AG09309 (cell line): ENCODE measurements at places on chromosomes 7 and 10.
A peak's percentile ranks its signal among the peaks of the same experiment; 100 is the strongest.

DNA sequence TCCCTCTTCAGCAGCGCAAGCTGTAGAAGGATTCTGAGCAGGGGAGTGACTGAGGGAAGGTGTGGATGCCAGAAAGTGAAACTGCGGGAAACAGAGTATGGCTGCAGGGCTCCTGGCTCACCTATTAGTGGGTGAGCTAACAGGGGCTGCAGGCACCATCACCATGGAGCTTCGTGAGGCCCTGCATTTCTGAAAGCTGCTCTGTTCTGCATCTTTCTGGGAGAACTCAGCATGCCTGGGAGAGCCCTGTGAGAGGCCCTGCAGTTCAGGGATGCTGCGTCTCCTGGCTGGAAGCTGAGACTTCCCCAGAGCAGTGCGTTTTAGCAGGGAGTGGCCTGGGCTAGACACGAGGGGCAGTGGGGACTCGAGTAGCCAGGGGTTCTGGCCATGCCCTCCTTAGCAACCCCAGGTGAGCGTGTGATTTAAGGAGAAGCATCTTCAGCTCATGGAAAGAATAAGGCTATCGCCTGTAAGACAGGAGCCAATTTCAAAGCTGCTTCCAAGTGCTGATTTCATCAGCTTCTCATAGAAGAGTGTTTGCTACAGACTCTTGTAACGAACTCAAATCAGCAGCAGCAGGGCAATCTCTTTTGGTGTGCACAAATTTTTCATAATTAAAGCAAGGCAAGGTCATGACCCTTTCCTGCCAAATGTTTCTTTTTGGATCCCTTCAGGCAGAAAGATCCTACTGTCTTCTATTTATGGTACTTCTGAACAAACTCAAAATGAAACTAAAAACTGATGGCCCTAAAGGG, 293.6 kb upstream of the ZNF32 start:
- no peak for DNase-seq

- no peak for DNase-seq
Measured at GRCh38 chr7:5491251-5492019, 67.8 kb upstream of the TNRC18 start.

DNA sequence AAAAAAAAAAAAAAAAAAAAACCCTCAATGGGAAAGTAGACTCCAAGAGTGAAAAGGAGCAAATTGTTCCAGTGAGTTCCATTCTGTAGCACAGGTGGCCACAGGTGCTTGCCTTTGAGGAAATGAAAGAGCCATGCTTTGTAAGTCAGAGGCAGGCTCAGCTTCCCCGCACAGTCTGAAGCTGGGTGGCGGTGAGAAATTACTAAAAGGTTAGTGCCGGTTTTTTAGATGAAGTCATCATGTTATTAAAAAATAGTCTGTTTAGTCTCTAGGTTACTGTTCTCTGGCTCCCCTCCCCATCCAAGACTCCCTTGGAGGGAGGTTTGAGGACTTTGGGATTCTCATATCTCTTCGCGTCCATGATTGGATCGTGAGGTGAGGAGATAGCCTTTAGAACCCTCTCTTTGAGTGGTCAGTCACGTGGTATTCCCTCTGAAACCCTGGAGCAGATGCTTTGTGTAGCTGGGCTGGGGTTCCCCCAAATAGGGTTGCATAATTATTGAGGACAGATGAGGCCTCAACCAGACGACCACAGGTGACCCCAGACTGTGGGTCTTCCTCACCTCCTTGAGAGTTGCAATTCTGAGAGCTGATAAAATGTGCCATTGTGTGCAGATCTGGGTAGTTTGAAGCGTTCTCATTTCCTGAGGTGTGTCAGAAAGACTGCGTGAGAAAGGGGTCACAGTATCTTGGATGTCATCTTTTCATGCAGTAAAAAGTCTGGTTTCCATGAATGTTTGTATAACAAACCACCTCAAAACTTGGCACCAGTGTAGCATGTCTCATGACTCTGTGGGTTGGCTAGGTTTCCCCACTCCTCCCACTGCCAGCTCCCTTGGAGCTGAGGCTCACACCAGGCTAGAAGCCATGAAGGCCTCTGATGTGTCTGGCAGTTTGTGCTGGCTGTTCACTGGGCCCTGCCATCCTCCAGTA, 27.1 kb downstream of the OGDH start:
- DNase-seq, result peak; percentile 94

- DNase-seq, result peak; percentile 96
Measured at GRCh38 chr10:62583876-62584615, 209.9 kb downstream of the ZNF365 start.

GRCh38 chr7:390761-391410, 100.9 kb downstream of the FOXL3 start:
- DNase-seq, result no peak

DNA sequence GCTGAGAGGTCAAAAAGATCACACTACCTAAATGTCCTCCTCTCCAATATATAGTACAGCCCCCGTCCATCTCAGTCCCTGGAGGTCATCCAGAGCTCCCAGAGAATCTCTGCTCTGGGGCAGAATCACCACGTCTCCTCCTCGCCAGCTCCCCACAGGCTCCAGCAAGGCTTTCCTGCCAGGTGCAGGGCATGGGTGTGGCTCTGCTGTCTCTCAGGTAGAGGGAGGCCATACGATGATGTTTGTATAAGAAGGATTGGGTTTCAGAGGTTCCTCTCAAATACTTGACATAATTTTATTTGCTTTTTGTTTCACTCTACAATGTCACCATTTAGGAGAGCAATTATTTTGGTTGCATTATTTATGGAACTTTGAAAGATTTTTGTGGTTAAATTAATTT, 98.3 kb upstream of the PRSS58 start:
- DNase-seq, result no peak

- no peak for DNase-seq
Measured at GRCh38 chr10:63064706-63065105, 68.4 kb upstream of the NRBF2 start.

- DNase-seq, result no peak
Measured at GRCh38 chr10:111491154-111491553, 414.3 kb downstream of the ADRA2A start.

- DNase-seq, result no peak
Measured at GRCh38 chr10:230758-231157, 95.5 kb downstream of the ZMYND11 start.

GRCh38 chr7:80330434-80330833, 181.4 kb downstream of the GNAT3 start:
- DNase-seq, result peak; percentile 73

GRCh38 chr7:84822941-84823510, 363.8 kb downstream of the SEMA3D start:
- no peak for DNase-seq

DNA sequence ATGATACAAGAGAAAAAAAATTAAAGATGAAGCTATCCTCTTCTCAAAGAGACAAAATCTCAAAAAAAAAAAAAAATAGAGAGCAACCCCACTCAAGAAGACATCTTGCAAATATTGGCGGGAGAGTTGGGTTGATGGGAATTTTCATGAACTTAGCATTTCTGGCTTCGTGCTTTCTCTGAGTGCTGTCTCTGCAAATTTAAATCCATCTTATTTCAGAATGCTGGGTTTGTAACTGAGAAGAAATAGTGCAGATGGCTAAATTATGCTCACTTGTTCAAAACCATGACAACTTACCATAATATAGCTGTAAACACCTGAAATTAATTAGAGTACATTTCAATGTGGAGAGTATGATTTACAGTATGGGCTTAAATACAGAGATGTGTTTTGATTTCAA, 484.8 kb upstream of the CELF2 start:
- no peak for DNase-seq

- no peak for DNase-seq
Measured at GRCh38 chr7:1065585-1066241, 21.4 kb downstream of the GPR146 start.

DNA sequence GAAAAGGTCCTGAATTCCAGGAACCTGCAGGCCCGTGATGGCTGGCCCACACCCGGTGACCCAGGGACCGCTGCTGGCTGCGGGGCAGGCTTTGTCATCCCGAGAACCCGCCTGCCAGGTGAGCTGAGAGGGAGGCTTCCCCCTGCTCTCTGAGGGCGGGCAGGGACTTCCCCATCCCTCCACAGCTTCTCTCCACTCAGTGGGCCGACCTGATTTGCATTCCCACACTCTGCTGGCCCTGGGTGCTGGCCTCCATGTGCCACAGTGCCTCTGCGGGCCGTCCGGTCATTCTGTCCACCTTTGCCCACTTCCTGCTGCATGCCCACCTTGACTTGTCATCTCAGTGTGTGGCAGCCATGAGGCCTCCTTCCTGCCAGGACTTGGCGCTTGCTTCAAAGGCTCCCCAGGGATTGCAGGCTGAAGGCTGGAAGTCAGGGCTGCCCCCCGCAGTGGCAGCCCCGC, 35.3 kb downstream of the PALD1 start:
- DNase-seq, result no peak

DNA sequence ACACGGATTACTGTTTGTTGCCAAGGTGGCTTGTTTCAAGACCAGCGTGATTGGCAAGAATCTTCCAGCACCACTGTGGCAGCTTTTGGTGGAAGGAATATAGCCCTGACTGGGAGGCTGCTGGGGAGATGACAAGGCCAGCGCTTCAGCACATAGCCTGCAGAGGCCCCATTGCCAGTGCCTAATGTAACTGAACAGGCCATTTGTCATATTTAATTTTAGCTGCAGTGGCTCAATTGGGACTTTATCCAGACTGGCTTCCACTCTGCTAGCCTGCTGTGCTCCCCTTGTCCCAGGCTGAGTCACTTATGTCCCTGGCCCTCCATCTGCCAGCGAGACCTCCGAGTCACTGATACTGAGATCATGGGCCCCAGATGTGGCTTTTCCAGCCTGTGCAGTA, 483.1 kb downstream of the GALNT17 start:
- DNase-seq, result no peak

- DNase-seq, result peak; percentile 27
Measured at GRCh38 chr10:110774069-110775019, 97.4 kb upstream of the PDCD4 start.

DNA sequence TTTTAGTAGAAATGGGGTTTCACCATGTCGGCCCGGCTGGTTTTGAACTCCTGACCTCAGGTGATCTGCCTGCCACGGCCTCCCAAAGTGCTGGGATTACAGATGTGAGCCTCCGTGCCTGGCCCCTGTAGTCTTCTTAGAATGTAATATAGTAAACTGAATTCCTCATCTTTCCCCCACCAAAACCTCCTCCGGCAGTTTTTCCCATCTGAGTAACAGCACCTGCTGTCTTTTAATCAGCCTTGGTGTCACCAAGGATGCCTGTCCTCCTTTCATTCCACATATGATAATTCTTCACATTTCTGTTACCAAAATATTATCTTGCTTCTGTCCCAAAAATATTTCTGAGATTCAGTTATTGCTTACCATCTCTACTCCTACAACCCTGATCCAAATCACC, 80.2 kb downstream of the ZEB1 start:
- no peak for DNase-seq

DNA sequence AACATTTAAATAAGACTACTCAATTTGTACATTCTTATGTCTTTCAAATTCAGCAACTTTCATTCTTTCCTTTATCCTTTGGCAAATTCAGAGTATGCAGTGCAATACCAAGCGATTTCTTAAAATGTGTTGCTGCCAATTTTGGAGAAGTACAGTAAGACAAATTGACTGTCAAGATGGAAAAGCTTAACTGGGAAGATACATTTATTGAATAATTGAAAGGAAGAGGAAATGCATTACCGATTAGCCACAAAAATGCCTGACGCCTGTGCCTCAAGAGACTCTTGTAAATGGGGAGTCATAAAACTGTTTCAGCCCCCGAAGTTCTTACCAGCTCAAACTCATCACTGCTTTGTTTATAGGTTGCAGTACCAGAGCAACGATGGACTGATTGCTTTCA, 373.3 kb upstream of the GALNT17 start:
- DNase-seq, result no peak

DNA sequence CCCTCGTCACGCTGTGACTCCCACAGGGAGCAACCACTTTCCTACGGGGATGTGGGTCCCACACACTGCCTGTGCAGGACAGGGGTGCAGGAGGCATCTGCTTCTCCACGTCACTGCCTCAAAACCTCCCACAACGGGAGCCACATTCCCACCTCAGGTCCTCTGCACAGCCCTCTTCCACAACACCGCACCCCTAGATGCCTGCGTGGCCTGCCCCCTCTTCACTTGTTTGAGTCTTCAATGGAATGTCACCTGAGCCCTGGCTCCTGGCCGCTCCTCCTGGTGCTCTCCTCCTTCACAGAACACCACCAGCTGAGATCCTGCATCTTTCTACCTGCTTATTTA, 73.6 kb downstream of the MAD1L1 start:
- DNase-seq, result no peak

- DNase-seq, result no peak
Measured at GRCh38 chr7:157541295-157542067, 204.7 kb downstream of the DNAJB6 start.

- DNase-seq, result no peak
Measured at GRCh38 chr10:125122566-125122965, 37.8 kb downstream of the CTBP2 start.

- no peak for DNase-seq
Measured at GRCh38 chr10:72077275-72077990, 10.9 kb downstream of the SPOCK2 start.

DNA sequence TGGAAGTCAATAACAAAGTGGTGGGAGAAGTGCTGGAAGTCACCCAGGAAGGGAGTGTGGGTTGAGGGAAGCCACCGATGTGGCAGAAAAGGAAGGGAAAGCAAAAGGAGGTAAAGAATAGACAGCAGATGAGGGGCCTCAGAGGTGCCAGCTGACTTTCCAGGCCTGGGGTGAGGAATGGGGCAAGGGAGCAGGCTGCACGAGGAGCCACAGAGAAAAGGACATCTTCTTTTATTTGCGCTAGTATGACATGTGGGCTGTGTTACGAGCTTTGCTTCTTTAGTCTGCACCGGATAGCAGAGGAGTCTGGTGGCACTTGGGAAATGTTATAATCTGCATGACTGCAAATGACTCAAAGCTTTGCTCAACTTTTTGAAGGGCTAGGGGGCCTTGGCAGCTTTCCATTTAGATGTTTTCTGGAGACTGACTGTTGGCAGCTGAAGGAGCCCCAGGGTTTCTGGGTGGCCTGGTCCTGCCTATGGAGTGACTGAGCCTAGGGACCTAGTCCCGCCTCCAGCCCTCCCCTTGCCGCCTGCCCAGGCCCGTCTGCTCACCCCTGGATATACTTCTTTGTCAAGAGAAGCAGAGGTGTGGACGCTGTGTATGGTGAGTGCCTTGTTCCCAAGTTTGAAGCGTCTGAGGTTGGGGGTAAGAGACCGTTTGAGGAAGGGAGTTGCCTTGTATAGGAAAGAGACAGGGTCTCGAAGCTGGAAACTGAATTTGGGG, 5.1 kb downstream of the PRXL2A start:
- no peak for DNase-seq

- DNase-seq, result no peak
Measured at GRCh38 chr10:124668517-124669051, 75.6 kb downstream of the FAM53B start.

GRCh38 chr10:11444155-11444530, 167.3 kb downstream of the USP6NL start:
- DNase-seq, result no peak
